Fibroblast of the aortic adventitia (primary cell): ENCODE measurements at places on chromosomes 7 and 10.

GRCh38 chr10:75170215-75170614, 40.4 kb upstream of the VDAC2 start:
- no peak for DNase-seq

DNA sequence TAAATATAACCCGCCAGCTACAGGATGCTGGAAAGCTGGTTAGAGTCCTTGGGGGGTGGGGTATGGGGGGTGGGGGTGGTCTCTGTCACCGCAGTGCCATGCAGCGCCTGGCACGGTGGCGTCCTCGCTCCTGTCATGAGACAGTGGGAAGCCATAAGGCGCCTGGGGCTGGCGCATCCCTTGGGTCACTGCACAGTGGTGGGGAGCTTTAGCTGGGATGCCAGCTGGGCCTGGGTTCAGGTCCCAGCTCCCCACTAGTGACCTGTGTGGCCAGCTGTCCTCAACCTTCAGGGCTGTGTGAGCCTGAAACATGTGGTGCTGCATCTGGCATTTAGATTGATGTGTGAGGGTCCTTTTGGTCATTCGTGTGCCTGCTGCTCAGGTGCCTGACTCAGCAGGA, 93.9 kb downstream of the BMS1 start:
- no peak for DNase-seq

- DNase-seq, result no peak
These were observed 577.9 kb downstream of the IPMK start for GRCh38 chr10:57689596-57690297.

GRCh38 chr7:20556091-20556490, 59.4 kb upstream of the ABCB5 start:
- DNase-seq, result no peak

DNA sequence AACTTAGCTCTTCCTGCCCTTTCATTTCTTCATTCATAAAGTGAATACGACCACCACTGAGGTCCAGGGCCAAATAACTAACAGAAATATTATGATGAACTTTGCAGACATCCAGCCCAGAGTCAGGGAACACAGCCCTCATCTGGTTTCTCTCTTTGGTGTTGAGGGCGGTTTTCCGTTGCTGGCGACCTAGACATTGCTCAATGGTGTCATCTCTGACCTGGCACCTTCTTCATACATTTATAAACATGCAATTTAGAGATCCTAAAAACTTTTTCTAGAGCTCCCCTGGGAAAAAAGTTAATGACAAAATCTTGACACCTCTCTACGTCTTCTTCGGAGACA, 324 bp upstream of the TET1 start:
- no peak for DNase-seq

GRCh38 chr10:123536176-123536845, 129.8 kb upstream of the GPR26 start:
- DNase-seq, result no peak

GRCh38 chr7:140214075-140214684, 37.4 kb upstream of the KDM7A start:
- peak; percentile 68 for DNase-seq
